Transverse colon (tissue), 4 donors: ENCODE measurements at places on chromosomes 3 and 15. TPM values are rescaled to one million over a fixed set of nuclear protein-coding genes. Genes with fewer than 3 reads are reported as not detected.

DNA sequence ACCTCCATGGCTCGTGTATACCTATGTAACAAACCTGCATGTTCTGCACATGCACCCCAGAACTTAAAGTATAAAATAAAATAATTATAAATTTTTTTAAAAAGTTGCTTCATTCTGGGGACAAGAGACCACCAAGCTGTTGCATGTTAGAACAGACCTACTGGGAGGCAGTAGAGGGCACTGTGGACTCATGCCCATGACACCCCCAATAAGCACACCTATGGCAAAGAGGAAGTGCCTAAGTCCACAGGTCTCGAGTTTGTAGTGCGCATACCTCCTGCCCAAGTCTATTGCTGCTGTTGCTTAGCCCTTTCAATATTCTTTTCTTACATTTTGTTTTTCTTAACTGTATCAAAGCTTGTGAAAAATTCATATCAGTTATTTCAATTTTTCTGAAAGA lies 267.9 kb upstream of the THBS1 start:
- no peaks in the 10 kb centered on the region for H3K36me3 ChIP-seq
- H3K4me1 ChIP-seq, result peaks cover 36% of the 10 kb centered on the region
- H3K27ac ChIP-seq, result no peak overlapping the region

BCHE gene
- total RNA-seq, result 8.2 TPM

- no peak overlapping the region for H3K27ac ChIP-seq
- no peak overlapping the region for H3K4me3 ChIP-seq
- no peaks in the 10 kb centered on the region for H3K27me3 ChIP-seq
- no peak for DNase-seq
- H3K4me1 ChIP-seq, result no peaks in the 10 kb centered on the region
These were observed 43.6 kb downstream of the PIK3R4 start for GRCh38 chr3:130702985-130703384.

FETUB gene
- total RNA-seq, result not detected

- no peaks in the 10 kb centered on the region for H3K27me3 ChIP-seq
- peaks cover 15% of the 10 kb centered on the region for H3K4me1 ChIP-seq
- H3K4me3 ChIP-seq, result no peak overlapping the region
- peaks cover 47% of the 10 kb centered on the region for H3K36me3 ChIP-seq
- H3K27ac ChIP-seq, result no peak overlapping the region
These were observed 71.6 kb downstream of the FLNB start for GRCh38 chr3:58079773-58080172.

DNA sequence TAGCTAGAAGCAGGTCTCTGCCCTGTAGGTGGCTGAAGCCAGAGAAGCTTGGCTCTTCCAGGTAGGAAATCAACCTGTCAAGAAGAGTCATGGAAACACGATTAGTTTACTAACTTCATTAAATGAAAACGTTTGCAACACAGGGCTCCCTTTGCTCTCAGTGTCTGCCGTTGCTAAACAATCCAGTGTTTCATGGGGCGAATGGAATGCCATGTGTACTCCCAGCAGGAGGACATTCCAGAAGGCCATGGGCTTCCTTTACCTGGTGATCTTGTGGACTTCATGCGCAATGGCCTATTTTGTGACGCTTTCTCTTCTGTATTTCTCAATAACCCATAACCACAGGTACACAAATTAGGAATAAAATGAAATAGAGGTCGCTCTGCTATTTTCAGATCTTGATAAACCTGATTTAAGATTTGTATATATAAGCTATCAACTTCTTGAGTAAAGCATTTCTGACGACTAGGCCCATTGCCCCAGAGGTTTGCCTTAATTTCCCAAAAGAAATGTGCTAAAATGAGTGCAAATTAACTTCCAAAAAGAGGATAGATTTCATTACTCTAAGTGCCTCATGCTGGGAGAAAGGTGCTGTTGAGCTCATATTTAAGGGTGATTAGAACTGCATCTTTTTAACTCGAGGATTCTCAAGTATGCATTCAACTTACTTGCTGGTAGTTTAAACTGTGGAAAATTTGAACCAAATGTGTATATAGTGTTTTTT lies 171.0 kb downstream of the EPHA3 start:
- H3K27ac ChIP-seq, result no peak overlapping the region
- H3K36me3 ChIP-seq, result no peaks in the 10 kb centered on the region
- no peaks in the 10 kb centered on the region for H3K27me3 ChIP-seq
- DNase-seq, result no peak
- no peaks in the 10 kb centered on the region for H3K4me1 ChIP-seq

DNA sequence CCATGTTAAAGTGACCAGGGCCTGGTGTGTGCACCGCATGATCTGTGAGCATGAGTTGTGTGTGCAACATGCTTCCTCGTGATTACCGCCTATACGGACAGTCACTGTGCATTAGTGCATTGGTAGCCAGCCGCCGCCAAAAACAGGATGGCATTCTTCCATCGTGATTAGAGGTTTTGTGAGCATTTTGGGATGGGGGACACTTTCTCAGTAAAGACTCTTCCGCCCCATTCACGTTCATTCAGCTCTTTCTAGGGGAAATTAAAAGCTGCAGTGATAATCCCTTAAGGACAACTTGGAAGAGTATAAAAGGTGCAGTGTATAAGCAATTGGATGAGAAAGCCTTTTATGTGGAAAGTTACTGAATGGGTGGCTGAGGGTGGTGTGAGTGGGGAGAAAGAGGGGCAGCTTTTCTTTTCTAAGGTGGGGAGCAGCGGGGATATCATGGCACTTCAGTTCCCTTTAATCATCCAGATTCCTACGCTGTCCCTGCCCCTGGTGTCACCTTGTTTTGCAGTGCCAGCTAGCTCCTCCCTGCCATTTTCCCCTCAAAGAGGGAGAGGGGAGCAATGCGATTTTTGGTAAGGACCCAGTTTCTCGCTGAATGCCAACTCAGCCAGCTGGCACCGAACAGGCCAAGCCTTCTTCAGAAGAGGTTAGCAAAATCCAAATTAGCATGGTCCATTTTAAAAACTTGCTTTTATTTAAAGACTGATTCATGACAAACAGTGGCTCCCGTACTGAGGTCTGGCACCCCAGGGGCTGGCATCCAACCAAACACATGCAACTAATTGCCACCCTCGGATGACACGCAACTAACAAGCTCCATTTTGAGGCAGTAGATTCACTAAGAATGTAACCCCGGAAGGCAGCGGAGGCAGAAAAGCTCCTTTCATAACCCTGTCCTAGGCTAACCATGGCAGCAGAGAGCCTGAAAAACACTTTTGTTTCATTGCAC lies 447.8 kb downstream of the FHIT start:
- H3K4me3 ChIP-seq, result no peak overlapping the region
- no peaks in the 10 kb centered on the region for H3K36me3 ChIP-seq
- no peak overlapping the region for H3K27ac ChIP-seq
- H3K4me1 ChIP-seq, result no peaks in the 10 kb centered on the region

ZCWPW2 gene
- total RNA-seq, result 0.79 TPM

UMPS gene
- total RNA-seq, result 47.5 TPM

C3orf49 gene
- not detected for total RNA-seq

DNA sequence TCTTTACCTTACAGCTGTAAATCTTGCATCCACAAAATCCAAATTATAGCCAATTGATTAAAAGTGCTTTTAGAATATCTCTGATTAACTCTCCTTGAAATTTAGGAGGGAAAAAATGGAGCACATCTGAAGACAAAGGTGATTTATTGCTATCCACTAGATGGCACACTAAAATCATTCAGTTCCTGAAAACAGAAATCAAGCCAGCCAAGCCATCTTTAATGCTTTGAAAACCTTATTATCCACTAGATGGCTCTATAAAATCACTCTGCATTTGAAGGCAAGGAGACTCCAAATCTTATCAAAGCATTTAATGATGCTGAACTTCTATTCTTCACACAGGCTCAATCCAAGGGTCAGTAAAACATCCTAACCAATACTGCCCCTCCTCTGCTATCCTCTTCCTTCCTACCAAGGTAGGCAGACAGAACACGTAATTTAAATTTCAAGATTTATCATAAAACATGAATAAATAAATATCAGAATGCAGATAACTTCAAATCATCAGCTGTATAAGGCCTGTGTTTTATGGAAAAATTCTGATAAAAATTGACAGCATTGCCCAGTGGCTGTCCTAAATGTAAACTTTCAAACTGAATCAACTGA lies 48.4 kb downstream of the GOLIM4 start:
- H3K4me3 ChIP-seq, result no peak overlapping the region
- H3K27me3 ChIP-seq, result no peaks in the 10 kb centered on the region
- no peak for DNase-seq
- no peaks in the 10 kb centered on the region for H3K36me3 ChIP-seq
- peaks cover 33% of the 10 kb centered on the region for H3K4me1 ChIP-seq

GRCh38 chr3:146093896-146094295 lies 67.1 kb downstream of the PLOD2 start:
- no peaks in the 10 kb centered on the region for H3K36me3 ChIP-seq
- no peaks in the 10 kb centered on the region for H3K4me1 ChIP-seq
- H3K27me3 ChIP-seq, result no peaks in the 10 kb centered on the region
- no peak overlapping the region for H3K27ac ChIP-seq

ZBED2 gene
- total RNA-seq, result not detected

DNA sequence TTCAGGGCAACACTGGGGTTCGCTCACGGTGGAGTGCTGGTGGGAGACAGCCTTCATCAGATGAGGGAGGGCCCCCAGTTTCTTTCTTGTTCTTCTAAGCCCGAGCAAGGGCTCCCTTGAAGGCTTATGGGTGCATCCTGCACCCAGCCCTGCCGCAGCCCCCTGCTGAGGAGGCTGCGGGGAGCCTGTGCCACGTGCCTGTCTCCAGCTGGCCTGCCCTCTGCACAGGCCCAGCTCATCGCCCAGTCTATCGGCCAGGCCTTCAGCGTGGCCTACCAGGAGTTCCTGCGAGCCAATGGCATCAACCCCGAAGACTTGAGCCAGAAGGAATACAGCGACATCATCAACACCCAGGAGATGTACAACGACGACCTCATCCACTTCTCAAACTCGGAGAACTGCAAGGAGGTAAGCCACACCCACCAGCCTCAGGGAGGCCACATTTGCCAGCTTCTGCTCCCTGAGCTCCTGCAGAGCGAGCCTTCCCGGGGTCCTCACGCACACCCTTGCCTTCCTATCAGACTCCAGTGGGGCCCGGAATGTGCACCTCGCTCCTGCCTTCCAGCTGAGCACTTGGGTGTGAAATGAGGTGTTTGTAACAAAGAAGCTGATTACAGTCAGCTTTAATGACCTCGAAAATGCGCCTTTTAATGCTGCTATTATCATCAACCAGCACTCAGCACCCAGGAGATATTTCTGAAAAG lies 164.3 kb downstream of the NSMCE3 start:
- H3K36me3 ChIP-seq, result no peaks in the 10 kb centered on the region
- no peak overlapping the region for H3K27ac ChIP-seq

GRCh38 chr3:180085122-180085710 lies 48.5 kb upstream of the PEX5L start:
- no peak overlapping the region for H3K27ac ChIP-seq
- no peaks in the 10 kb centered on the region for H3K27me3 ChIP-seq
- H3K36me3 ChIP-seq, result no peaks in the 10 kb centered on the region
- no peaks in the 10 kb centered on the region for H3K4me1 ChIP-seq
- no peak overlapping the region for H3K4me3 ChIP-seq
- DNase-seq, result no peak

GRCh38 chr3:43893727-43894126 lies 203.0 kb downstream of the ABHD5 start:
- H3K4me3 ChIP-seq, result peak overlapping the region; percentile 28
- no peak overlapping the region for H3K27ac ChIP-seq
- no peak for DNase-seq

GRCh38 chr15:63501256-63502089 lies 2.9 kb upstream of the USP3 start:
- H3K27ac ChIP-seq, result peak overlapping the region; percentile 100
- peak; percentile 83 for DNase-seq
- H3K27me3 ChIP-seq, result no peaks in the 10 kb centered on the region
- H3K36me3 ChIP-seq, result no peaks in the 10 kb centered on the region
- no peak overlapping the region for H3K4me3 ChIP-seq
- peaks cover 65% of the 10 kb centered on the region for H3K4me1 ChIP-seq

GRCh38 chr3:17179381-17180205 lies 294.8 kb downstream of the PLCL2 start:
- DNase-seq, result no peak
- H3K27me3 ChIP-seq, result no peaks in the 10 kb centered on the region
- H3K4me1 ChIP-seq, result no peaks in the 10 kb centered on the region
- H3K36me3 ChIP-seq, result no peaks in the 10 kb centered on the region
- no peak overlapping the region for H3K4me3 ChIP-seq

DNA sequence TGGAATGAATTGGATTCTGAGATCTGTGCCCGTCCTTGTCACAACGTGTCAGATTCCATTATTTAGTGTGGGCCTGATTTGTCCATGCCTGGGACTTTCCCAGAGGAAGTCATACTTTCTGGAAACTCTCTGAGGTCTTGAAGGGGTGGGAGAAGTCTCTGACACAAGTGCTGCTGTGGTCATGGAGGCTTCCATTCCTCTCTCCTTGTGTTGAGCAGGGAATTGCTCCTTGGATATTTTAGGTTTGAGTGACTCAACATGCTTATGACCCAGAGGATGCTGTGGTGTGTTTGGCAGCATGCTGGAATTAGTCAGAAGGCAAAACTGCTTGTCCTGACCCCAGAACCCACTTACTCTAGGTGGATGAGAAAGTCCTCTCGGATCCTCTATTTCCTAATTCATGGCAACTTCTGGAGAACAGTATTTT lies 132.1 kb downstream of the LPP start:
- H3K4me3 ChIP-seq, result no peak overlapping the region
- DNase-seq, result no peak
- no peaks in the 10 kb centered on the region for H3K36me3 ChIP-seq
- peak overlapping the region; percentile 79 for H3K27ac ChIP-seq
- peaks cover 31% of the 10 kb centered on the region for H3K4me1 ChIP-seq

GRCh38 chr3:139674571-139675260 lies 3.1 kb downstream of the NMNAT3 start:
- no peaks in the 10 kb centered on the region for H3K27me3 ChIP-seq
- no peak overlapping the region for H3K4me3 ChIP-seq
- peaks cover 5% of the 10 kb centered on the region for H3K4me1 ChIP-seq

- H3K4me3 ChIP-seq, result no peak overlapping the region
- no peaks in the 10 kb centered on the region for H3K36me3 ChIP-seq
- H3K4me1 ChIP-seq, result peaks cover 8% of the 10 kb centered on the region
- H3K27me3 ChIP-seq, result no peaks in the 10 kb centered on the region
- DNase-seq, result no peak
- H3K27ac ChIP-seq, result no peak overlapping the region
These were observed 59.0 kb downstream of the FHIT start for GRCh38 chr3:61192222-61192621.

C3orf52 gene
- total RNA-seq, result 58.4 TPM

DNA sequence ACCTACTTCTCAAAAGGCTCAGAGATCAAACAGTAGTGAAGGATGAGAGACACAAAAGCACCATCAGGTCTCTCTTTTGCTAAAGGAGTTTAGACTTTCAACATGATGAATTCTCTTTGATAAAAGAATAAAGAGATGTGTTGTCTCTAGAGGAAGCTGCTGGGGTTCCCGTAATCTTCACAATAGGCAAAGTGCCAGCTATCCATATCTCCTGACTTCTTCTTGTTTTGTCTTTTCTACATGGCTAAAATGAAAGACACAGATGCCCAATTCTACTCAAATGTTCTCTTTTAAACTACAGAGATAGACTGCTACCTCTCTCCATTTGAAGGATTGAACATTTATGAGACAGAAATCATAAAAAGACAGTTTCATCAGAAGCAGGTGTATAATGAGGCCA lies 38.4 kb upstream of the TUSC7 start:
- H3K4me3 ChIP-seq, result no peak overlapping the region
- DNase-seq, result no peak
- no peaks in the 10 kb centered on the region for H3K4me1 ChIP-seq

MGLL gene
- 150 TPM for total RNA-seq

MST1R gene
- total RNA-seq, result 113 TPM

ADAMTS7 gene
- total RNA-seq, result 4.8 TPM
